ENCODE measurements at places on chromosomes 6 and 20.

DNA sequence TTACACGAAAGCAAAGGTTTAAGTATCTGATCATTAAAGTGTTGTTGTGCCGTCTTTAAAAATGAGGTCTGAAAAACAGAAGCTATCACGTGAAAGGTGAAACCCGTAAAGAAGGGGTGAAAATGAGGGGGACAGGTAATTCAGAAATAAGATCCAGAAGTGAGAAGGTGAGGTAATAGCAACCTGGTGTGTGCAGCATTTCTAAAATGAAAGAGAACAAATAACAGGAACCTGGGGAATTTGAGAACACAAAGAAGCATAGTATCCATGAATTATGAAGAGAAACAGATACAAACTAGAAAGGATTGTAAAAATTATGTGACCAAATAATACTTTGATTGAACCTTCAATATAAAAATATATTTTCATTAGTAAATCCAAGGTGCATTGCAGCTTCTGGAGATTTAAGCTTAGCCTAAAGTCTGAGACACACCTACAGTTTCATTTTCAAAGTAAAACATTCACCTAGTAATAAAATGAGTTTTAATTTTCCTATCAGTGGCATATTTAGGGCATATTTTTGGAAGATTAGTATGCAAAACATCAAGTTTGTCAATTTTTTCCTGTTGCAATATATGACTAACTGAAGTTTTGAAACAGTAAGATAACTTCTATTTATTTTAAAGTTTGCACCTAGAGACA, 1.4 kb downstream of the HEY2 start:
- no peak for DNase-seq

- no peak for DNase-seq
Observed at GRCh38 chr20:17992847-17993513, 24.2 kb downstream of the MGME1 start.

DNA sequence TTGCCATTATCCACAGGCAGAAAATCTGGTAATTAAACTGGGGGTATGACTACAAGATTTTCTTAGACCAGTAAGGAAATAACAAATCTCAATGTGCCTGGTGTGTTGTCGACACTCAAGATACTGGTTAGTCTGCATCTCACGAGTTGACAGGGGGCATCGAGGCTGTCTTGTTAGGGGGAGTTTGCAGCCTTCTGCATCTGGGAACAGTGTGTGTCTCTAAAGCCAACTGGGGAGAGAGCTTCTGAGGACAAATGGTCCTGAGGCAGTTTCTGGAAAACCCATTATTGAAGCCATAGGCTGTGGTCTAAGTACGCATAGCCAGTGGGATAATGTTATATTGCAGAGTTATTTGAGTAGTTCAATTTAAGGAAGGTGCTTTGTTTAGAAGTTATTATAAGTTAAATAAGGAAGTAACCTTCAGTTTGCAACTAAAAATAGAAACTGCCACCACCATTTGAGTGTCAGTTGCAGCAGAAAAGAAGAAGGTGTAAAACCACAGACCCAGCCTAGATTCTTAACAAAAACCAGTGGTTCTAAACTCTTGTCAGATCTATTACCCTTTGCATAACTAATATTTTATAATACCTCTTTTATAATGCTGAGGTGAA, 15.4 kb upstream of the MAPK13 start:
- DNase-seq, result no peak

- DNase-seq, result no peak
Observed at GRCh38 chr6:162957062-162957461, 229.3 kb downstream of the PACRG start.

- DNase-seq, result no peak
Observed at GRCh38 chr6:63764318-63764916, 128.8 kb downstream of the PHF3 start.

DNA sequence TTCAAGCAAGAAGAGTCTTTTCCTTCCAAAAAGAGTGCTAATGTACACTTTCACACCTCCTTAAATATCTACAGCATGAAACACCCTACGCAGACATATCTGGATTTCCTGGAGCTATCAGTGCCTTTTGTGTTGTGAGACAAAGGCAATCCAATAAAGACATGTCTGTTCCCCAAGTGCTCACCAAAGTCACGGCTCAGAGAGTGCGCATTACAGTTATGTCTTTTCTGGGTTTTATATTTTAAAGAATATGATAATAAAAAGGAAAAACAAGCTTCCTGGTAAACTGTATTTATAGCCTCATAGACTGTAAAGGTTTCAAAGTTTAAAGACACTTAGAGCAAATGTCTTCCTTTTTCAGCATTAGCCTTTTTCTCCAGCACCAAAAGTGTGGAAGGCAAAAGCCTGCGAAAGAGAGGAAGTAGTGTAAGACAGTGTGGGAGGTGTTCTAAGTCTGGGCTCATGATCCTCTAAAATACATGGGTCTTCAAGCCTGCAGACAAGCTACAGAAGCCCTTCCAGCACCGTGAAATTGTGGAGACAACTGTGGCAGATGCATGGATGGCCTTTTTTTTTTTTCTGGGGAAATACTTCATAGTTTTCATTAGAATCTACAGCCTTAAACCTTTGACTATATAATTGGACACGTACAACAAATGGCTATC, 135.0 kb upstream of the SLC35B3 start:
- no peak for DNase-seq

Data from BE2C (cell line).